ENCODE measurements at places on chromosomes 2 and 18. TPM values are rescaled to one million over a fixed set of nuclear protein-coding genes. Genes with fewer than 3 reads are reported as not detected.

GRCh38 chr18:908758-909724, 4.4 kb downstream of the ADCYAP1 start:
- DNase-seq, result no peak

GRCh38 chr2:78699696-78700095, 325.8 kb upstream of the REG3G start:
- no peak for DNase-seq

GRCh38 chr2:127277028-127277427, 16.9 kb downstream of the ERCC3 start:
- no peak for DNase-seq

GRCh38 chr18:60134806-60135205, 235.0 kb downstream of the PMAIP1 start:
- no peak for DNase-seq

DNA sequence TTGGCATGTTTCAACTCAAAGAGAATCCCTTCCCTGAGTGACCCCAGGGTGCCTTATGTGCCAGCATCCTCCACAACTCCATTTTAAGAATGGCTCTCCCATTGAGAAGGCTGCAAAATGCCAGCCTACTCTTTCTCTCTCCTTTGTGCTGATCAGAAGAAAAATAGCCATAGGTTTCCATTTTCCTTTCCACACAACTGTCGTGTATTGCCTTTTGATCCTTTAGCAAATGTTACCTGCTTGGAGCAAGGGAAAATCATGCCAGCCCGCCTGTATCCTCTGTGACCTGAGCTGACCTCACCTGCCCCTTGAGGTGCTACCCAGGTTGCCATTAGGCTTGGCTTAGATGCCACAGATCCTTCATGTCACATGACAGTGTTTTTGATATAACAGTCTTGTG, 38.8 kb downstream of the DPYSL5 start:
- DNase-seq, result no peak

DNA sequence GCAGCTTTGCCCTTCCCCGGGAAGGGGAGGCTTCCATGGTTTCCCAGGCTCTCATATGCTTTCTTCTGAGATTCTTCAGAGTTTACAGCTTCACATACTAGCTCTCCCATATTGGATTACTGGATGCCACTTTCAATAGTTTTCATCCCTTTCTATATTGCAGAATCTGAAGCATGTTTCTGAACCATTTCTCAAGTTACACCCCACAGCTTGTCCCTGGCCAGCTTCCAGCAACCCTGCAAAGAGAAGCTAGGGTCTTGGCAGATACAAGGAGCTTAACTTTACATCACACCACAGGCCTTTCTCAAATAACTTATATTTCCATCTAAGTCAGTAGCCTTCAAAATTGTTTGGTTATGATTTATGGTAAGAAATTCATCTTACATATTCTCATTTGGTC, 39.6 kb downstream of the LHCGR start:
- DNase-seq, result no peak

GRCh38 chr18:13522256-13522655, 204.1 kb downstream of the FAM210A start:
- no peak for DNase-seq

DNA sequence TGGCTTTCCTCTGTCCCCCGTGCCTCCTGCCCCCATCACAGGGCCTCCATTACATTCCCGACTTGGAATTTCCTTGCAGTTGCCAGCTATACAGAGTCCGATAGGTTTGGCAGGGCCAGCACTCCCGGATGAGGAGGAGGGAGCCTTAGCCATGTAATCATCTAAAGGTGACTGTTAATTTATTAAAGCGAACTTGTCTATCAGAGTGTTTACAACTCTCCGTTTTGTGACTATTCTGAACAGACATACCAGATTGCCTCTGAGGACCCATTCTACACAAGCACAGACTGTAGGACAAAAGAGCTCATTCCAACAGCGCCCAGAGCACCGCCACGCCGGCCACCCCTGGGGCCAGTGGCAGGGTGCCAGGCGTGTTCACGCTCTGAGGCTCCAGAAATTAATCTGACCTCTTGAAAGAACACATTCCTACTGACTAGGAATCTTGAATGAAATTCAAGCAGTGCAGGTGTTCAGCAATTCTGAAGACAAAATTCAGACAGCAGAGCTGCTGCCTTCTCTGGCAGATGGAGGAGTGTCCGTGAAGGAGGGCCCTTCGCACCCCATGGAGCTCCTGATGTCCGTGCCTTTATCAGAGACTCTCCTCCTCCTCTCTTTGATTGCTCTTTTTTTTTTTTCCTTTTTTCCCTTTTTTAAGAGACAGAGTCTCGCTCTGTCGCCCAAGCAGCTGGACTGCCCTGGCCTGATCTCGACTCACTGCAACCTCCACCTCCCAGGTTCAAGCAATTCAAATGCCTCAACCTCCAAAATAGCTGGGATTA, 58.1 kb upstream of the RALBP1 start:
- peak; percentile 86 for DNase-seq

- DNase-seq, result peak; percentile 16
These were observed 376.8 kb upstream of the ID2 start for GRCh38 chr2:8304821-8305766.

DNA sequence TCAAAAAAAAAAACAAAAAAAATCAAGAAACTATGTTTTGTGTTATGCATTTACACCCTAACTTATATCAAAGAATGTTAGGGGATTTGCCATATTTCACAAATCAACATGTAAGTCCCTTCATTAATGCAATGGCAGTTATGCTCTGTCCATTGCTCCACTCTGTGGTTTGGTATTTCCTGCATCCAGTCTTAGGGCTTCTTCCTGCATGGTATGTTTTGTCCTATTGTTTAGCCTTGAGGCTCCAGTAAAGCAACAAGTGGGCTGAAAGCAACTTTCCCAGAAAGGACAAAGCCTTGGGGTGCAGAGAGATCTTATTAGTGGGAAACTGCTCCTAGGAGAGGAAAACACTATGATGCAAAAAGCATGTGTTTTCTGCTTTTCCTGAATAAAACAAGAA, 474.1 kb downstream of the IRS1 start:
- no peak for DNase-seq

- DNase-seq, result no peak
These were observed 31.5 kb downstream of the CXCR4 start for GRCh38 chr2:136086253-136087016.

GRCh38 chr2:8142461-8142860, 539.4 kb upstream of the ID2 start:
- DNase-seq, result no peak

DNA sequence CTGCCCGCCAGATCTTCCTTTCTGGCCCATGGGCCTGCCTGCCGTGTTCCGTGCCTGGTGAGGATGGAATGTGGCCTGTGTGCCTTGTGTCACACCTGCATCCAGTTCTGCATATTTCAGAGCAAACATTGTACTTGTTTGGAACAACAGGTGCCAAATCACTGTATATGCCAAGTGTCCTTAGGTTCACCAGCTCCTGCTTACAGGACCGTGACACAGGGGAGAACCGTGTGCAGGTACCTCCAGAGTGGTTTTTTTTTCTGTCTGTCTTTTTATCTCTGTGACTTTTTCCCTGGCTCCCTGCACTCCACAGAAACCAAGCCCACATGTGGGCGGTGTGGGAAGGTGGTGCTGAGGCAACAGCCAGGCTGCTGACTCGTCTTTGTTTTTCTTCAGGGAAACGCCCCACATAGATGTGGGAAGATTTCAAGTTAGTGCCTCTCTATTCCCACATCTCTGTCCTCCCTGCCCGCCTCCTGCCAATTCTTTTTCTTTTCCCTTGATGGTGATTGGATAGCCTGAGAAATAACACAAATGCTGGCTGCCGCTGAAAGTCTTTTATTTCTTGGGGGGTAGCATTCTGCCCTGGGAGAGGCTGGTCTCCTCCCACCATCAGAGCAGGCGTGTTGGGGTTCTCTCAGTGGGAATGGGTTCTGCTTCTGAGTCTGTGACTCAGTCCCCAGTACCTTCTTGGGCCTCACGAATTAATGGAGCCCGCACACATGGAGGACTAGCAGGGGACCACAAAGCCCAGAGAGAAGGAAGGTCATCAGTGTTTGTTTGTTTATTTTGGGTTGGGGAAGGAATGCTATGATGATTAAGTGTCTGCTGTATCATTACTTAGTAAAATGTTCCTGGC, 21.4 kb downstream of the GRHL1 start:
- DNase-seq, result peak; percentile 66

DNA sequence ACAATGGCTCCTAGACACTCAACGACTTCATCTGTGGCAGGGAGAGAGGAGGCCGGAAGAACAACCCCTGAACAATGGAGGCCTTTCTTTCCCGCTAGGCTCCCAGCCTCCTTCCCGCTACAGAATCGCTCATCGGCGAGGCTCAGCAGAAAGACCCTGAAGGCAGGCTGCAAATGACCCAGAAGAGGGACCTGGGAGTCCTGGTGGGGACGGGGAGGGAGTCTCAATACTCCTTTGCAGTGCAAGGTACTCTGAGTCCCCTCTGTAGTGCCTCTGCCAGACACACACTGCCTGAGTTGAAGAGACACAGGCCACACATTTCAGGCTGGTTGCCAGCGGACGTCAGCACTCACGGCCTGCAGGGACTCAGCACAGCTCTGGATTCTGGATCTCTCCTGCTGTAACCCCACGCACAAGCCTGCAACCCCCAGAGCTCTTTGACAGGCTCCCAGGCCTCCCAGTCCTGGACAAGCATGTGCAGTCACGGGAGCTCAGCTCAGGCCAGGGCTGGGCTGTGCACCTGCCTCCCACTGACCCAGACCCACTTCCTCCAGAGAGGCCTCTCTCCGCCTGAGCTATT, 6.1 kb downstream of the GPR17 start:
- DNase-seq, result no peak

The CYTIP gene
- 0.94 TPM for total RNA-seq

The HOXD11 gene
- total RNA-seq, result 10.5 TPM

The PRKCE gene
- total RNA-seq, result 6.9 TPM

The WDPCP gene
- total RNA-seq, result 5.2 TPM
